ENCODE measurements at places on chromosomes 7 and 10. TPM values are rescaled to one million over a fixed set of nuclear protein-coding genes. Genes with fewer than 3 reads are reported as not detected.
A peak's percentile ranks its signal among the peaks of the same experiment; 100 is the strongest.

EGR2 gene
- 6.6 TPM for total RNA-seq

NEBL gene
- not detected for total RNA-seq

GRCh38 chr7:45682836-45683555 is 108.8 kb downstream of the ADCY1 start:
- H3K27ac ChIP-seq: no peak overlapping the region
- no peak overlapping the region for H3K4me3 ChIP-seq
- H3K4me1 ChIP-seq: no peaks in the 10 kb centered on the region
- no peak for DNase-seq
- H3K36me3 ChIP-seq: no peaks in the 10 kb centered on the region

- peak; percentile 76 for DNase-seq
- H3K27me3 ChIP-seq: no peaks in the 10 kb centered on the region
- no peak overlapping the region for H3K4me3 ChIP-seq
- no peaks in the 10 kb centered on the region for H3K4me1 ChIP-seq
- peaks cover 5% of the 10 kb centered on the region for H3K36me3 ChIP-seq
- H3K27ac ChIP-seq: no peak overlapping the region
Measured at GRCh38 chr10:70549962-70550458, 52.5 kb downstream of the PRF1 start.

LIPF gene
- total RNA-seq: not detected

DNA sequence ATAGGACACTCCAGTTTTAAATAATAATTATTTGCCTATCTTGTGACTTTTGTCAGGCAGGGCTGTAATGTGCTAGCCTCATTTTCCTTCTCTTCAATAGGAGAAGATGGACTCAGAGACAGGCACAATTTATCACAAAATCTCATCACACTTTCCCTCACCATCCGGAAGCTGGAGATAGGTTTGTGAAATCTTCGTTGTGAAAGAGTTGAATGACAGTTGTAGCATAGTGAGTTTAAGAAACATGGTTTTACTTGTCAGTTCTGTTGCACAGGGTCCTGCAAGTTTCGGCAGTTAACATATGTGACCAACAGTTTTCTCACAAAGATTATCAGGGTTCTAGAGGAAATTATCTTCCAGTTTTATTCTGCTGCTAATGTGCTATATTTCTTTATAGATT is 37.7 kb upstream of the MAP3K8 start:
- H3K4me1 ChIP-seq: peaks cover 5% of the 10 kb centered on the region
- H3K4me3 ChIP-seq: no peak overlapping the region
- no peaks in the 10 kb centered on the region for H3K36me3 ChIP-seq
- H3K27ac ChIP-seq: no peak overlapping the region

SLIT1 gene
- 0.29 TPM for total RNA-seq

- no peaks in the 10 kb centered on the region for H3K4me1 ChIP-seq
- no peak for DNase-seq
- no peaks in the 10 kb centered on the region for H3K36me3 ChIP-seq
- H3K27ac ChIP-seq: no peak overlapping the region
Measured at GRCh38 chr10:60757420-60757895, 20.8 kb upstream of the CDK1 start.

- H3K27ac ChIP-seq: no peak overlapping the region
- H3K4me3 ChIP-seq: no peak overlapping the region
- no peaks in the 10 kb centered on the region for H3K36me3 ChIP-seq
Measured at GRCh38 chr10:16470747-16471146, 33.9 kb downstream of the PTER start.

DNA sequence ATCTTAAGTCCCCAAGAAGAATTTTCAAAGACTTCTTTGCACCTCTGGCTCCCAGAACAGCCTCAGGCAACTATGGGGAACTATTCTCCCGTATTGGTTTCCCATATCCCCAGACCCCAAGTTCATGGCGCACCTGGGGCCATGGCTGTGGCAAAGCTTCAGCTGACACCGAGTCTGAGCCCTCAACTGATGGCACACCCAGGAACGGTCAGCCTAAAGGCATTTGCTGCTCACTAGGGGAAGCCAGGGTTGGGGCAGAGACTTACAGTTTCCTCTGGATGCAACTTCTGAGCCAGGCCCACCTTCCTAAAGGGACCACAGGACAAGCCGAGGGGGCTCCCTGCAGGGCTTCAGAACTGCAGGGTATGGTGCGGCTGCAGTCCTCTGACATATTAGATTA is 13.7 kb upstream of the CPA1 start:
- no peak overlapping the region for H3K4me3 ChIP-seq
- no peaks in the 10 kb centered on the region for H3K4me1 ChIP-seq
- no peak for DNase-seq
- no peaks in the 10 kb centered on the region for H3K36me3 ChIP-seq

- DNase-seq: no peak
- no peaks in the 10 kb centered on the region for H3K36me3 ChIP-seq
- H3K27ac ChIP-seq: no peak overlapping the region
- no peak overlapping the region for H3K4me3 ChIP-seq
Measured at GRCh38 chr10:33229949-33230267, 104.6 kb downstream of the NRP1 start.

DNA sequence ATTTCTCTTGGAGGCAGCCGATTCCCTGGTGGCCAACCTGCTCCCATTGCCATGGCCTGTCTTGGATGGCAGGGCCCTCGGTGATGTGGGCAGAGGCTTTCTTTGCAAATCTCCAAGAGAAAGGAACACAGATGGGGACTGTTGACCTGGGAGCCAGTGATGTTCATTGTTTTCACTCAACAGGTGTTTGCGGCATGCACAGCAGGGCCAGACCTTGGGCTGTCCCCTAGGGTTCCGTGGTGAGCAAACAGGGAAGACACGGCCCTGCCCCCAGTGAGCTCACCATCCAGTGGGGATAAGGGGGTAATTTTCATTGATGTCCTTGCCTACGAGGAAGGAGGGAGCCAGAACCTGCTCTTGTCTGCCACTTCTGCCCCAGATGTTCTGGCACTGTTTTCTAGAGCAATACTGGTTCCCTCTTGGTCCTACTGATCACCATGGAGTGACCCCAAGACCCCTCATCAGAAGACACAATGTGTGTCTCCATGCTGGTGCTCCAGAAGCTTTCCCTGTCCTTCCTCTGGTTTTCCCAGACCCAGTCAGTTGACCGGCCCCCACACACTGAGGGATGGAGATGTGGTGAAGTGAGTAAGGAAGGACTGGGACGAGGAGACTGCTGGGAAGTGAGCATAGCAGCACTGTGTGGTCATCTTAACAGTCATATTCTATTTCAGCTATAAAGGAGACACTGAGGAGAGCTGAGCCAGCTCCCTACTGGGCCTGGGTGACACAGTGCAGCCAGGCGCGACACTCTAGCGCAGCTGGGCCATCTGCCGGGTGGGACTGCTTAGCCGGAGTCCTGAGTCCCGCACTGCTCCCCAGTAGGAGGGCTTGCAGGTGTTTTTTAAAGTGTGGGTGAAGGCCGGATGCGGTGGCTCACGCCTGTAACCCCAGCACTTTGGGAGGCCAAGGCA is 20.4 kb upstream of the FIGNL1 start:
- DNase-seq: no peak
- no peaks in the 10 kb centered on the region for H3K36me3 ChIP-seq
- H3K27me3 ChIP-seq: no peaks in the 10 kb centered on the region
- no peak overlapping the region for H3K27ac ChIP-seq
- peaks cover 9% of the 10 kb centered on the region for H3K4me1 ChIP-seq
- H3K4me3 ChIP-seq: no peak overlapping the region

BLVRA gene
- total RNA-seq: 6.9 TPM

- DNase-seq: no peak
- no peaks in the 10 kb centered on the region for H3K4me1 ChIP-seq
- no peak overlapping the region for H3K4me3 ChIP-seq
- H3K27me3 ChIP-seq: no peaks in the 10 kb centered on the region
- no peaks in the 10 kb centered on the region for H3K36me3 ChIP-seq
- no peak overlapping the region for H3K27ac ChIP-seq
Measured at GRCh38 chr7:3259711-3260400, 41.2 kb upstream of the SDK1 start.
